Kidney epithelial cell (primary cell): ENCODE measurements at places on chromosomes 2 and 18.

- DNase-seq, result no peak
These were observed 90.3 kb downstream of the KLF7 start for GRCh38 chr2:207075456-207075855.

- no peak for DNase-seq
These were observed 27.0 kb downstream of the LDLRAD4 start for GRCh38 chr18:13245481-13246000.

DNA sequence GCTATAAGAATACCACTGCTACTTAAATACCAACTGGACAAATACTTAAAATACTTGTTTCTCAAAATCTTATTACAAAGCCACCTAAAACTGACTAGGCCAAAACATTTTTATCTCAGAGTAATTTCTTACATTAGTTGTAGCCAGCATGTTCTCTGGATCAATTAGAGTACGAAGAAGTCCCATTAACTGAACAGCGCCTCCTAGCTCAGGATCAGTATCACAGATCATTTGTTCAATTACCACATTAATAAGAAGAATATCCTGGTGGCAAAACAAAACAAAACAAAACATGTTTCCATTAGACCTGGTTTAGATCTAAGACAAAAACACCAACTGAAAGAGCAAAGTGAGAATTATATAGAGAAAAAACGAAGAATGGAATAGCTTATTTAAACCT is 36.0 kb downstream of the PPP4R3B start:
- no peak for DNase-seq

DNA sequence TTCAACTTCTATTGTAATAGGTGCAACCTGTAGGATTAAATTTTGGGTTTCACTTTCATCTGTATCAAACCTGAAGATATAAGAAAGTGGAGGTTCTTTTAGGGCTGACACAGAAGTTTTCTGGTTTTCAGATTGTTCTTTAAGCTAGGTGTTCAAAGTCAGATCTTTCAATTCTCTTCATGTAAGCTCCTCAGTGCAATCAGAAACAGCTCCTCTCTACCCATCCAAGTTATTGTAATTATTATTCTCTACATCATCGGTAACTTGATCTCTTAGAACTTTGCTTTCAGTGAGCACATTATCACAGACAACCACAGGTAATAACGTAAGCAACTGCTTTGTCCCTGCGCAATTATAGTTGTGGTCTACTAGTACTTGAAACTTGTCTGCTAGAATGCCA is 179.4 kb downstream of the MYCN start:
- no peak for DNase-seq

DNA sequence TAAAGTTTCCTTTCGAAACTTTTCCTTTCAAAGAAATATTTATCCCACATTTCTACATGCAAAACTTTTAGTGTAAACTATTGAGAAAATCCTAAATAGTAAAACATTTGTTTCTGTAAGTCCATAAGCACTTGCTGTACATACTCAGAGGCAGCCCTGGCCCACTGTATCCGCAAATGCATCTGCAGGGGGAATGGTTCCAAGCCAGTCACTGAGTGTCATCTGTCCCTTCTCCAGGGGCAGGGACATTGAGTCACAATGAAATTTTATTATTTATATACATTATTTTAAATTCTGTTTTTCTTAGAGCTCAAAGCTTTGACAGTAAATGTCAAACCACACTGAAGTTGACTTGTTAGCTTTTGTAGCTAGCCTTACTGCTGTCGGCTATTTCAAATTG is 367.2 kb downstream of the MTX2 start:
- no peak for DNase-seq

GRCh38 chr2:153912798-153913396 is 41.2 kb downstream of the GALNT13 start:
- DNase-seq, result no peak

DNA sequence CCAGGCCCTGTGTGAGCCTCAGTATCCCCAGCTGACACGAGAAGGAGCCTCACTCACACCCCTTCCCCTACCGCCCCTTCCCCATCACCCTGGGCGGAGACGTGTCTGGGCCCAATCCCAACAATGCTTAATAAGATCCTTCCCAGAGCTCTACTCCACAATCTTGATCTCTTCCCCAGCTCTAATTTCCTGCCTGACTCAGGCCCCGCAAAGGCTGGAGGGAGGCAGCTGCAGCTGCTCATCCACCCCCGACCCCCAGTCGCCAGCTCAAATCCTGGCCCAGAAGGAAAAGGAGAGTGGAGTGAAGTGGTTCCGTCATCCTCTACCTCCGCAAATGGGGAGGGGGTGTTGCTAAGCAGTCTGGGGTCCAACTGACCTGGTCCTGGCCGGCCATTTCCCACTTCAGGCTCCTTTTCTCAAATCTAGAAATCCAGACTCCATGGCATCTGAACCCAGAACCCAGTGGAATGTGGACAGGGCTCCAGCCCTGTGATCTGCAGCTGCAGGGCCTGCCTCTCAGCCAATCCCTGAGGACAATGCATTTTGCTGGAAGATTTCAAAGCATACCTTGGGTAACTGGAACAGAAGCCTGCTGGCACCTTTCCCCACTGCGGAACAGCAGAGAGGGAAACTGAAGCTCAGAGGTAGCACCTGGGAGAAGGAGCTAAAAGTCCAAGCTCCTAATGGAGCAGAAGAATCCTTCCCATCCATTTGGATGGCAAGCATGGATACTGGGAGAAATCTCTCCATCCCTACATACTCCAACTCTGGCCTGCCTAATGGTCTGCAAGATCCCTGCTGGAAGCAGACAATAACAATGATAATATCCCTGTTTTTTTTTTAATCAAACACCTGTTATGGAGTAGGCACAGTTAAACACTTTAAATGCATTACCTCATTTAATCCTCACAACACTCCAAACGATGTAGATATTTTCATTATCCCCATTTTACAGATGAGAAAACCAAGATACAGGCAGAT is 5.6 kb upstream of the TNS1 start:
- DNase-seq, result no peak
